ENCODE measurements at places on chromosomes 12 and 14.

- peak; percentile 75 for DNase-seq
These were observed at the start of gene TRHDE for GRCh38 chr12:72272091-72272661. TSS of gene TRHDE (plus strand) at chr12:72272370. CDS start at chr12:72272644, 274 bp downstream.

GRCh38 chr14:95833429-95833828 is 43.2 kb upstream of the TUNAR start:
- DNase-seq = no peak

GRCh38 chr14:63982629-63983028 is 129.8 kb downstream of the SYNE2 start:
- no peak for DNase-seq

- no peak for DNase-seq
These were observed 1.6 kb downstream of the LRRC74A start for GRCh38 chr14:76827696-76828296.

DNA sequence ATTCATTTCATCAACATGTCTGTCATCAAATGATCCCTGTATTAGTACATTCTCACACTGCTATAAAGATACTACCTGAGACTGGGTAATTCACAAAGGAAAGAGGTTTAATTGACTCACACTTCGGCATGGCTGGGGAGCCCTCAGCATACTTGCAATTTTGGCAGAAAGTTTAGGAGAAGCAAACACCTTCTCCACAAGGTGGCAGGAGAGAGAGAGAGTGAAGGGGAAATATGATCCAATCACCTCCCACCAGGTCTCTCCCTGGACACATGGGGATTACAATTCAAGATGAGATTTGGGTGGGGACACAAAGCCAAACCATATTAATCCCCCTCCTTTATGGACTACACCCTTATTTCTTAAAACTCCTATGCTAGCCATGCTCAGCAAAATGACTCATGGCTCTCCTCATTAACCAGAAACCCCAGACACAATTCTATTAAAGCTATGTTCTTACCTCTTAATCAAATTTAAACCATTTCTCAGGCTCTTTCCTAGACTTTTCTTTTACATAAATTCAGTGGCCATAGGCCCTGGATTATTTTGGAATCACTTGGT is 932.3 kb downstream of the FLRT2 start:
- no peak for DNase-seq

- DNase-seq = no peak
These were observed 151.1 kb upstream of the FKBP4 start for GRCh38 chr12:2643576-2644135.

GRCh38 chr12:122306407-122306806 is 40.1 kb upstream of the VPS33A start:
- no peak for DNase-seq

- DNase-seq = no peak
These were observed 48.2 kb downstream of the IQSEC3 start for GRCh38 chr12:114626-115211.

DNA sequence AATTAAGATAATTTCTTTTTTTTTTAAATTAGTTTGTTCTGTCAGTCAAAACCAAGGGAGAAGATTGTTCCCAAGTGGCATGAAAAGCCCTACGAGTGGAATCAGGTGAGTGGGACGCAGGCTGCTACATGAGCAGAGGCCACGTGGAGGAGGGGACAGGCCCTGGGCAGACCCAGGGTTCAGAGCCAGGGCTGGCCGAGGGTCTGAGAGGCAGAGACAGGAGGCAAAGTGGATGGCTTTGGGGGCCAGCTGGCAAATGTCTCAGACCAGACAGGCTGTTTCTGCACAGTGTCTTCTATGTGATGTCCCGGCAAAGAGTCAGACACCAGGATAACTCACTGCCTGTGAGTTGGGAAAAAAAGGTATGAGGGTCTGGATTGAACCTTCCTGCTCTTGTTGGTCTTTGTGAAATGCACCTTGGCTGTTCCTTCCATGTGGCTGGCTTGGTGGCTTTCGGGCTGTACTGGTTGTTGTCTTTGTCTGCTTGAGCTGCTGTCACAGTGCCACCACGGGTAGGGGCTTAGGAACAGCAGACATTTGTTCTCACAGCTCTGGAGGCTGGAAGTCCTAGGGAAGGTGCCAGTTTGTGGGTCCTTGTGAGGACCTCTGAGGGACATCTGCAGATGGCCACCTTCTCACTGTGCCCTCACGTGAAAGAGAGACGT is 35.8 kb upstream of the ASPG start:
- no peak for DNase-seq

DNA sequence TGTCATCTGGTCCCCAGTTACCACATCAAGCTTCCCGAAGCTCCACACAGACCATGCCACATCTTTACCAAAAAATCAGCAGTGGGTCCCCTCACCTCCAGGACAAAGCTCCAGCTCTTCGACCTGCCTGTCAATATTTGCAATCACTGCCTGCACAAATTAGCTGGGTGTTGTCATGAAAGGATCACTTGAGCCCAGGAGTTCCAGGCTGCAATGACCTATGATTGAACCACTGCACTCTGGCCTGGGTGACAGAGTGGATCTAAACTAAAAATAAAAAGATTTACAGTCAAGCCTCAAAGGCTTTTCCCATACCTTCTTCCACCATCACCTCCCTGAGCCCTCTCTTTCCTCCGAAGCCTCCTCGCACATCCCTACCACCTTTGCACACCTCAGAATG is 7.2 kb downstream of the CD4 start:
- no peak for DNase-seq

DNA sequence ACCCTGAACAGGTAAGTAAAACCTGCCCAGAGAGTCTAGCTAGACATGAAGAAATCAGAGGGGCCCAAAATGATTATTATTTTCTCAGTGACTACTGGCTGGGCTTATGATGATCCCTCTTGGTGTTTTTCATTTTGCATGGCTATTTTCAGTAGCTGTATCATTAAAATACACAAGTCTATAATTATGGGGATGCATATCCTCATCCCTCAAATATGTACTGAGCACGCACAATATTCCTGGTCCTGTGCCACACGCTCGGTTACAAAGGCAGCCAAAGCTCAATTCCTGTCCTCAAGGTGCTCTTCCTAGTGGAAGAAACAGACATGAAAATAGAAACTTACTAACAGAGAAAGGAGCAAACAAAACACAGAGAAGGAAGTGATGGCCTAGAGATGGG is 180.0 kb downstream of the DAD1 start:
- DNase-seq = no peak

Measured in NCI-H2227 treated with DMSO at 0.1 percent for 48 hours (cell line).